NCI-H82 (cell line): ENCODE measurements at places on chromosomes 13 and 19.

DNA sequence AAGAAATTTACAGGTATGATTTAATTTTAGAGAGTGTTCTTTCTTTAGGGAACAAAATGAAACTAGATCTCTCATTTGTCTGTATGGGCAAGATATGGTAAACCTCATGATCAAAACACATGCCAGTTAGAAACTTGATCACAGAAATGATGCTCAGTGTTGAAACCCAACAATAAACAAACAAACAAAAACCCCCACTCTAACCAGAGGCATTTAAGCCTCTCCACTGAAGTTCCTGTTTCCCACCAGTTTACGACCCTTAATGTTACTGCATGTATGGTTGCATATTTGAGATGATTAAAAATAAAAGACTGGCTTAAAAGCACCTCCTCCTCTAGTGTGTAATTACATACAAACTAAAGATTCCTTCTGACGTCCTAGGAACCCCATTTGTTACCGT lies 293.3 kb upstream of the MAB21L1 start:
- DNase-seq: peak; percentile 14

DNA sequence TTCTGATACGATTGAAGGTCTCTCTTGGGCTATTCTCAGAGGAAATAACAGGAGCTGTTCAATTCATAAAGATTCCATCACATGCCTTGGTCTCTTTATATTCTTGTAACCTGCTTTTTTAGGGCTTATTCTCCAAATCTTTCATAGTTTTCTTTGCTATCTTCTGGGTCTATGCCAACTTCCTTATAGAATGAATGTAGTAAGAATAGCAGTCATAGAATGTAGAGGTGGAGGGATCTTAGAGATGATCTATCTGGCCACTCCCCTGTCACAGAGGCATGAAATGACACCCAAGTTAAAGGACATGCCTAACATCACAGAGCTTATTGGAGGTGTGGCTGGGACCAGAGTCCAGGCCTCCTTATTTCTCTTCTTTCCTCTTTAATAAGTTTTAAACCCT lies 13.2 kb downstream of the LCP1 start:
- DNase-seq: no peak

DNA sequence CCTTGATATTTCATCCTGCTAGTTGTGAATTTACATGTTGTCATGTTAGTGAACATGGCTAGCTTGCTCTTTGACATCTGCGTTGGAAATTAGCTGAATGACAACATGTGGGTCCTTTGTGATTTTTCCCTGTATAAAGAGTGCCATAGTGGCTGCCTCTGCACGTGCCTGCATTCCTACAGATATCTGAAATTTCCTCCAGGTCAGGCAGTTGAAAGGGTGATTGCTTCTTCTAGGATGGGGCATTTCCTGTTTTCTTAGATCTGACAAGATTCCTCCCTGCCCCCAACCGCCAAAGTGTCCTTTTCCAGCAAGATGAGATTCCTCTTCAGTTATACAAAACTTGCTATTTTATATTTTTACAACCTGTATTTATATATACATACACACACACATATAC lies 8.8 kb downstream of the ZNF525 start:
- no peak for DNase-seq

DNA sequence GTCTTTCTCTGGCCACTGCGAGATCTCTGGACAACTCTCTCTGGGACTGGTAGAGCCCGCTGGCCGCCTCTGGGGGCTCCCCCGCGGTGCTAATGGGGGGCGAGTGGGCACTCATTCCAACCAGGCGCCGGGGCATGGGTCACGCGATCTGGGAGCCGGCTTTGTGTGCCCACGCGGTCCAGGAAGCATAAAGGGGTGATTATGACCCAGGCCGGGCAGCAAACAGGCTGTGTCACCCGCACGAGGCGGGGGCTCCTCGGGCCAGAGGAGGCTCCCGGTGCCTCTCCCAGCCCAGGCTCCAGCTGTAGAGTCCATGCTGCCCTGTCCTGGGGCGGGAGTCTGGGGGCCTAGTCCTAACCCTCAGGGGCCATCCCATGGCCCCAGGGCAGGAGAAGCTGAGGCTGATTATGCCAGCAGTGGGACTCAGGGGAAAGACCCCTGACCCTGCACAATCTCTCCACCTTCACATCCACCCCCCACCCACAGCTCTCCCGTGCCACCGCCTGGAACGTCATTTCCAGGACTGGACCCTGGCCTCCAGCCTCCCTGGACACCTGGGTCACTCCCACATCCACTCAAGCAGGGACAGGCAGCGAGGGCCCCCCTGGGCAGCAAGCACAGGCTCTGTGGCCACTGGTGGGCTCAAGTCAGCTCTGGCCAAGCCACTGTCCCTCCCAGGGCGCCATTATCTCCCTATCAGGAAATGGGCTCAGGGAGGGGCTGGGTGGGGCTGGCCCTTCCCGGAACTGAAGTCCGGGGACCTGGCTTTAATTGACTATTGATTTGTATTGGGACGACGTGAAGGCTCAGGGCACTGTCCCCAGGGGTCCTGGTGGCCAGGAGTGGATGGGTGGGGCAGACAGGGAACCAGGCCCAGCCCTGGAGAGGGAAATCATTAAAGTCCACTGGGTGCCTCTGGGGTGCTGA lies 50.0 kb downstream of the PTPRS start:
- no peak for DNase-seq

- peak; percentile 84 for DNase-seq
Measured at GRCh38 chr13:60431108-60431700, 34.2 kb downstream of the TDRD3 start.

GRCh38 chr19:30896554-30896953 lies 452.7 kb downstream of the TSHZ3 start:
- peak; percentile 66 for DNase-seq

DNA sequence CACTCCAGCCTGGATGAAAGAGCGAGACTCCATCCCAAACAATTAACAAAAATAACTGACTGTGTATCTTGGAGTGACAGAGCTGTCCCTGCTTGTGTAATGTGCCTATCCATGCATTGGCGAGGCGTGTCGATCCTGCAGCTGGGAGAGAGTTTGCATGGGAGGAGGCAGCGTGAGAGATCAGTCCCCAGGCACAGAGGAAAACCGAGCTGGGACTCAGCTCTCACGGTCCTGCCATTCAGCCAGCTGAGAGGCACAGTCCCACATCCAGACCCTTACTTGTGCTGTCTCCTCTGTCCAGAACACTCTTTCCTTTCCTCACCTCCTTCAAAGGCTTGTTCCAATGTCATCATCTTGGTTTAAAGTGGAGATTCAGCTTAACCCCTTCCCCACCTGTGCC lies 11.9 kb upstream of the SULT2B1 start:
- no peak for DNase-seq

DNA sequence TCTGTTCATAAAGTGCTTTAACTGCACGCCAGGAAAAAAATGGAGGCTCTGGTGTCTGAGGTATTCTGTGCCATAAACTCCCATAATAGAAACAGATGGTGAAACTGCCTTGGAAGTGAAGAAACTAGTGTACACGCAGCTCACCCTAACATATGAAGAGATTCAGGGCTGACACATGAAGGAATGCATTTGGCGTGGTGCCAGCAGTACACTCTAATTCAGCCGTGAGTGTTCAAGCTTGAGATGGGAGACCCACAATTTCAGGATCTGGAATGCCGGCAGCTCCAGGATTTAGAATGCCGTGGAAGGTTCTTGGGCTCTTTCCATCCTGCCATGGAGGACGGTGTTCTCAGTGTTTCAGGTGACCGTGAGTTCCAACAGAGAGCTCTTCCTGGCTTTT lies 478.4 kb downstream of the TSHZ3 start:
- DNase-seq: peak; percentile 99

- no peak for DNase-seq
Measured at GRCh38 chr13:44565881-44566280, 10.2 kb downstream of the TSC22D1 start.

- DNase-seq: no peak
Measured at GRCh38 chr13:20403826-20404225, 121.8 kb downstream of the CRYL1 start.

DNA sequence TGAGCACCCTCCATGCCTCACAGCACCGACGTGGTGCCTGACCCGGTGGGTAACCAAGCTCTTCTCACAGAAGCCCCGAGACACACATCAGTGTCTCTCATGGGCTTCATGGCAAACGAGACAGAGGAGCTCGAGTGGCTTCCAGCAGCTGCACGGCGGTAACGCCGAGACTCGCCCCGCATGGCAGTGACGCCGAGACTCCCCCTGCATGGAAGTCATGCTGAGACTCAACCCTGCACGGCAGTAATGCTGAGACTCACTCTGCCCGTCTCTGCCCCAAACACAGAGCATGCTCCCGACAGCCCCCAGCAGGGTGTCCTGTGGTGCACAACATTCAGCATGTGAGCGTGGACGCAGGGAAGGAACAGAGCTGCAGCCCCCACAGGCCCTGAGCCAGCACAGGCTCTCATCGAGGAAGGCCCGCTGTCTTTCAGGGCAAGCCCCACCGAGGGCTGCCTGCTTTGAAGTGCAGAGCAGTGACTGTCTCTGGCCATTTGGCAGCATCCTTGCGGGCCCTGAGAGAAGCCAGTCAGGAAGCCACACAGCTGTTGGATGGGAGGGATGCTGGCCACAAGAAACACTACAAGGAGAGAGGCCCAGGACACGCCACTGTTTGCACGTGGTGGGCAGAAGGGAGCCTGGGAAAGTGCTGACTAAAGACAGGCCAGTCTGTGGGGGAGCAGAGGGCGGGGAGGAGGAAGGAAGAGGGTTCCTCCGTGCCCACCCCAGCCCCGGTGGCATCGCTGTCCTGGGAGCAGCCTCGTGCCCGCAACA lies 9.5 kb downstream of the GAS6 start:
- DNase-seq: no peak

- no peak for DNase-seq
Measured at GRCh38 chr13:80840316-80840976, 499.5 kb upstream of the SPRY2 start.

DNA sequence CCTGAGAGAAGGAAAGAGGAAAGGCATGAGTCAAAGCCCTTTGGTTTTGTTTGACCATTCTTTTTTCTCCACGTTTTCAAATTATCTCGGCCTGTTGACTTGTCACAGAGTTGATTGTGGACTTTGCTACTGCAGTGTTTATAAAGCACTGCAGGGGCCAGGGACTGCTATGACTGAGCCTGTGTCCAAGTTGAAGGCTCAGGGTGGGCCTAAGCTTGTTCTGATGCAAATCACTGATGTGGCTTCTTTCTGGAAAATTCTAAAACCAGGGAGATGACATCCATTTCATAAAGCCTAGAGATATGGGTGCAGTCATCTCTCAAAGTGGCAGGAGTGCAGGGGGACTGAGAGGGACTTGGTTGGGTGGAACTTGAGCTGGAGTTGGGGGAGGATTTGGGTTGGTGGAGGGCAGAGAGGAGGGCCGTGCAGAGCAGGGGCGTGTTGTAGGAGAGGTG lies 1.2 kb upstream of the CXCL17 start:
- DNase-seq: no peak

DNA sequence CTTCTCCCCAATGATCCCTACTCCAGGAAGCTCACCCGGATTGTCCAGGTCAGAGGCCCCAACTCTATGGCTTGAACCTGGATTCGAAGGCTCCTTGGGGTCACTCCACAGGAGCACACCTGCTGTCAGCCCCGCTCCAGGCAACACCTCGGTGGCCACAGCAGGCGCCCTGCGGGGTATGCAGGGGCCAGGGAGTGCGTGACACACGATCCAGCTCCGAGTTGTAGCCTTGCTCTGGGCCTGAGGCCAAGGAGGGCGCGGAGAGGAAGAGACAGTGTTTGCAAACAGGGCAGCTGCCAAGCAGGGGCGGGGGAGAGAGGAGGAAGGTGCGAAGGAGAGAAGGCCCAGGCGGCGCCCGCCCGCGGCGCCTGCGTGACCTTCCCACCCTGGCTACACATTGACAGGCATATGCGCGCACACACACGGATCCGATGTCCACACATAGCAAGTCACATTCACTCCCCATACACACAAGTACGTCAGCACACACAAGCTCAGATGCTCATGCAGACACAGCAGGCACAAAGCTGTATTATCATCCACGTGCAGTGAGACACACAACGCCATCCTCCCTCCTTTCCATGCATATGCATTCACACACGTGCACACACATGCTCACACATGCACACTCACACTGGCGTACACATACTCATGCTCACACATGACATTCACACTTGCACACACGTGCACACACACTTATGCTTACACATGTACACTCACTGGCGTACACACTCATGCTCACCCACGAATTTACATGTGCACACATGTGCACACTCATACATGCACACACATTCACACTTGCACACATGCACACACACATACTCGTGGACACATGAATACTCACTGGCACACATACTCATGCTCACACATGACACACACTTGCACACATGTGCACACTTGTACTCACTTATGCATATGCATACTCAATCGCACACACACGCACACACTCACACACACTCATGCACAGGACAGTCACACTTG lies 10.4 kb downstream of the SBK2 start:
- peak; percentile 40 for DNase-seq

DNA sequence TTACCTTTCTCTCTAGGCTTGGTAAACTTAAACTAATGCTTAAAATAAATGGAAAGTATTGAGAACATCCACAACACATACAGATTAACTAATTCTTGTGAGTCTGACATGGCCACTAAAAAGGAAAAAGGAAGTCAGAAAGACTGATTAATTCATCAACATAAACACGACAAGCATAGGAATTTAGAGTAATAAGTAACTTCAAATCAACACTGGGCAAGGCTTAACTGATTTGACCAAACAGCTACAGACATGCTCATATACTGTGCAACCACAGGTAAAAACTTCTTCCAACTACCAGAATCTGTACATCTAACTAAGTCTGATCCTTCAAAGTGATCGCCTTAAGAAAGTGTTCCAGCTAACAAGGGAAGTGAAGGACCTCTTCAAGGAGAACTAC lies 20.5 kb downstream of the UGGT2 start:
- no peak for DNase-seq

DNA sequence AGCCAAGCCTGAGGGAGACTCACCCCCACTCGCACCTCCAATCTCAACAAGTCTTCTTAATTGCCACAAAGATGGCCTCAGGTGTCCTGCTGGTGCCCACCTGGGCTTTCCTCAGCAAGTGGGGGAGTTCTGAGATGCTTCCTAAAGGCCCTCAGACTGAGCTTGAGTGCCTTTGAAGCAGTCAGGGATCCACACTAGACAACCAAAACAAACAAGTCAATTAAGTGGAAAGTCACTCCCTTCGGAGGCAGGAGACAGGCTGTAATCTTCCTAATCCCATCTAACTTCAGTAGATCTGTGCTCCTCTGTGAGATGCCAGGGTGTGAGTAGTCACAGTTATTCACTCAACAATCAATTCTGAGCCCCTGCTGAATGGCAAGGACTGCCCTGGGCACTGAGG lies 68.3 kb upstream of the SERP2 start:
- peak; percentile 84 for DNase-seq
